Smooth muscle cell of bladder (primary cell): ENCODE measurements at places on chromosomes 6 and 20. TPM values are rescaled to one million over a fixed set of nuclear protein-coding genes. Genes with fewer than 3 reads are reported as not detected.

The ZNF165 gene
- total RNA-seq = 0.46 and 0.57 TPM in 2 replicates

The EPPIN gene
- not detected in 2 replicates for total RNA-seq

The IP6K3 gene
- 0.14 and 0.18 TPM in 2 replicates for total RNA-seq

The MKKS gene
- total RNA-seq = 3.7 and 4.6 TPM in 2 replicates

The SUMO4 gene
- 1.1 and 1.3 TPM in 2 replicates for total RNA-seq

The THBS2 gene
- 423 and 1,330 TPM in 2 replicates for total RNA-seq

The FKBP5 gene
- 2.8 and 4.8 TPM in 2 replicates for total RNA-seq

The TINAG gene
- not detected in 2 replicates for total RNA-seq

The EFCAB8 gene
- total RNA-seq = 0.28 TPM in 2 replicates

The CALHM6 gene
- 1.6 and 2.3 TPM in 2 replicates for total RNA-seq

The BPIFB2 gene
- not detected in 2 replicates for total RNA-seq

The POPDC3 gene
- 8.2 and 14.3 TPM in 2 replicates for total RNA-seq

The PDYN gene
- total RNA-seq = not detected in 2 replicates

The MLIP gene
- total RNA-seq = not detected in 2 replicates

The BAK1 gene
- total RNA-seq = 9.4 and 11.1 TPM in 2 replicates

The TNFRSF21 gene
- total RNA-seq = 17.9 and 18.9 TPM in 2 replicates

The NKAPL gene
- 1.8 and 2.0 TPM in 2 replicates for total RNA-seq

The ADTRP gene
- 2.7 and 3.5 TPM in 2 replicates for total RNA-seq

The ISM1 gene
- under 0.01 and 0.09 TPM in 2 replicates for total RNA-seq

The ADA gene
- 5.3 and 14.7 TPM in 2 replicates for total RNA-seq

The NMBR gene
- 0.09 TPM in 1 of 2 replicates, not detected in the other for total RNA-seq

The OR2B6 gene
- total RNA-seq = not detected in 2 replicates

The RCAN2 gene
- total RNA-seq = 3.7 and 4.2 TPM in 2 replicates

The FOXQ1 gene
- 0.09 and 0.14 TPM in 2 replicates for total RNA-seq

The TNNC2 gene
- 1.00 and 1.1 TPM in 2 replicates for total RNA-seq

The EBF4 gene
- 0.57 and 1.8 TPM in 2 replicates for total RNA-seq

The CFB gene
- 46.1 and 61.2 TPM in 2 replicates for total RNA-seq

The ADGB gene
- not detected in 2 replicates for total RNA-seq

The SS18L1 gene
- total RNA-seq = 6.4 and 10.4 TPM in 2 replicates

The OVOL2 gene
- not detected in 2 replicates for total RNA-seq

The MEI4 gene
- total RNA-seq = not detected in 2 replicates

The TRIM15 gene
- total RNA-seq = not detected in 2 replicates

The MLN gene
- not detected in 2 replicates for total RNA-seq

The HUS1B gene
- total RNA-seq = 0.71 and 0.83 TPM in 2 replicates

The TNFRSF6B gene
- total RNA-seq = 0.65 and 1.3 TPM in 2 replicates

The BMP7 gene
- 0.28 TPM in 1 of 2 replicates, not detected in the other for total RNA-seq

The CST1 gene
- 0.28 TPM in 1 of 2 replicates, not detected in the other for total RNA-seq

The ASCC3 gene
- total RNA-seq = 86.9 and 97.2 TPM in 2 replicates

The B3GALT4 gene
- total RNA-seq = 7.1 and 8.8 TPM in 2 replicates

The NHLRC1 gene
- total RNA-seq = 1.3 and 1.8 TPM in 2 replicates

The RAB44 gene
- under 0.01 TPM in 2 replicates for total RNA-seq

The VGLL2 gene
- total RNA-seq = not detected in 2 replicates

The FAM209B gene
- total RNA-seq = not detected in 2 replicates

The HTR1B gene
- under 0.01 TPM in 1 of 2 replicates, not detected in the other for total RNA-seq

The CDH4 gene
- 0.18 and 0.71 TPM in 2 replicates for total RNA-seq

The ENPP1 gene
- total RNA-seq = 4.7 and 8.7 TPM in 2 replicates

The AK9 gene
- 1.6 and 3.1 TPM in 2 replicates for total RNA-seq

The DPPA5 gene
- total RNA-seq = not detected in 2 replicates
